Activated CD8-positive, alpha-beta memory T cell treated with anti-CD3 and anti-CD28 coated beads for 1 hour (primary cell): ENCODE measurements at places on chromosomes 5 and 9.

GRCh38 chr5:14505310-14506139 is 76.1 kb upstream of the OTULINL start:
- DNase-seq, result no peak

DNA sequence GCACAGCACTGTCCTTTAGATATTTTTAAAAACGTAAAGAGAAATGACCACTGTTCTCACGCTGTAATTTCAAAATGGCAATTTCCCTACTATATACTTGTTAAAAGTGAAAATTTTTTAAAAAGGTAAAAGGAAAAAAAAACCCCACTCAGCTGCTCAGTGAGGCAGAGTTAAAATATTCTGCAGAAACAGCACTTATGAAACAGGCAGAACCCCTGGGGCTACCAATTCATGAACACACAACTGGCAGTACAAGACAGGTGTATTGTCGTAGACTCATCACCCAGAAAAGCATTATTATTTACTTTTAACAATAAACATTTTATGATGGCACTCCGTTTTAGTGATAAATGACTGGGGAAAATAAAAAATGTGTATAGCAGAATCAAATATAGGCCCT is 1.5 kb upstream of the RASGRF2 start:
- DNase-seq, result no peak

DNA sequence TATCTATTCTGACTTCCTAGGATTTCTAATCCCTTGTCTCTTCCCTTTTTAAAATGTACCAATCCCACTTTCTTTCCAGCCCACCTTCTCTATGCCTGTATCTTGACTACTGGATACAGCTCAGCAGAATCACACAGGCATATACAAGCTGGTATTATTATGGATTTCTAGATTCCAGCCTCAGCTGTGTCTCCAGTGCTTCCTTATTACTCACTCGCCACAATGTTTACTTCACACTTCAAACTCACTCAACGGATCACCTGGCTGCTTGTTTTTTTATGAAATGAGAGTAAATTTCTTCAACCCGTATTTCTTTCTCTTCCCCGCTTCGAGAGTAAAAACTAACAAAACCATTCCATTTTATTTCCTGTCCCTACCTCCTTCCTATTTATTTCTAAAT is 38.8 kb downstream of the CWC27 start:
- no peak for DNase-seq

DNA sequence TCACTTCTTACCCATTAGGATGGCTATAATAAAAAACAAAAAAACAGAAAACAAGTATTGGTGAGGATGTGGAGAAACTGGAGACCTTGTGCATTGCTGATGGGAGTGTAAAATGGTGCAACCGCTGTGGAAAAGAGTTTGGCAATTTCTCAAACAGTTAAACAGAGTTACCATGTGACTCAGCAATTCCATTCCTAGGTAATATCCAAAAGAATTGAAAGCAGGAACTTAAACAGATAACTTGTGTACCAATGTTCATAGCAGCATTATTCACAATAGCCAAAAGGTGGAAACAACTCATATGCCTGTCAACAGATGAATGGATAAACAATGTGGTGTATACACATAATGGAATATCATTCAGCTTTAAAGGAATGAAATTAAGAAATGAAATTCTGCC is 28.9 kb downstream of the DCP2 start:
- DNase-seq, result no peak

DNA sequence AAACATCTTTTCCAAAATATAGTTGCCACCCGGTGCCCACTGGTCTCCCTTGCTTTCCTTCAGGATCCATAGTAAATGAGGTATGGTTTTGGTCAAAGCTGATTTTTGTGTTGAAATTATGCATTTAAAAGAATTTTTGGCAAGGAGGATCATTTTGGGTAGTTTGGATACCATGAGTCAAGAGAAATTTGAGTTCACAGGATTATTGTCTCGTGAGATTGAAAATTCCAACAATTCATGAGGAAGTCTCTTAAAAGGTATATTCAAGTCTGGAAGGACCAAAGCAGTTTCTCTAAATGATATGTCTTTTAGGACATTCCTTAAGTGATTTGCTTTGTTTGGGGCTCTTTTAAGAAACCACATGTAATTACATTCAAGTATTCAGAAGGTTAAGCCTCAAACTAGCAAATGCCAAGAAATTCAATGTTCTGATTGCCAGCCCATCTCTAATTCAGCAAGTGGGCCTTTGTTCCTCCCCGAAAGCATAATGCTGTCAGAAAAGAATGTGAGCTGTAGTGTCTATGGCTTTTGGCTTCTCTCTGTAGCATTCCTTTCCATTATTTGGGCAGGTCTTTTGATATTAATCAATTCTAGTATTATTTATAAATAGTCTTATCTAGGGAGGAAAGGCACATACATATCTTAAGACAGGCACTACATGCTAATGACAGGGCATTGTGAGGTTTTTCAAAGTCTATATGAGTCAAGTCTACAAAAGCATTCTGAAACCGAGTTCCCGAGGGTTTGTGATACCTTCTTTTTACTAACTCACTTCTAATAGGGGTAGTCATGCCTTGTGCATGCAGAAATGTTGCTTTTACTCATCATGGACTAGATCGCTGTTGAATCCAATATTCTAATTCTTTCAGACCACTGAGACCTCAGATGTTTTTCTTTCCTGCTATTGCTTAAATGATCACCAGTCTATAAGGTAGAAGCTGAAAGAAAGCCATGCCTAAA is 453.9 kb downstream of the ENC1 start:
- no peak for DNase-seq

GRCh38 chr9:80157561-80157983 is 585.8 kb downstream of the TLE4 start:
- no peak for DNase-seq

DNA sequence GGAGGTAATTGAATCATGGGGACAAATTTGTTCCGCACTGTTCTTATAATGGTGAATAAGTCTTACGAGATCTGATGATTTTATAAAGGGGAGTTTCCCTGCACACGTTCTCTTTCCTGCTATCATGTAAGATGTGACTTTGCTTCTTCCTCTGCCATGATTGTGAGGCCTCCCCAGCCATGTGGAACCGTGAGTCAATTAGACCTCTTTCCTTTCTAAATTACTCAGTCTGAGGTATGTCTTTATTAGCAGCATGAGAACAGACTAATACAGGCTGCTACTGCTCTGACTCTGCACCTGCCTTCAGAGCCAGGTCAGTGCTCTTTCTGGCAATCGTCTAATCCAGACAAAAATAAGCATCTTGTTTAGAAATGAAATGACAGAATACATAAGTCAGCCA is 479.2 kb upstream of the TUSC1 start:
- no peak for DNase-seq

- DNase-seq, result no peak
Observed at GRCh38 chr9:137506274-137506673, 43.9 kb downstream of the PNPLA7 start.

DNA sequence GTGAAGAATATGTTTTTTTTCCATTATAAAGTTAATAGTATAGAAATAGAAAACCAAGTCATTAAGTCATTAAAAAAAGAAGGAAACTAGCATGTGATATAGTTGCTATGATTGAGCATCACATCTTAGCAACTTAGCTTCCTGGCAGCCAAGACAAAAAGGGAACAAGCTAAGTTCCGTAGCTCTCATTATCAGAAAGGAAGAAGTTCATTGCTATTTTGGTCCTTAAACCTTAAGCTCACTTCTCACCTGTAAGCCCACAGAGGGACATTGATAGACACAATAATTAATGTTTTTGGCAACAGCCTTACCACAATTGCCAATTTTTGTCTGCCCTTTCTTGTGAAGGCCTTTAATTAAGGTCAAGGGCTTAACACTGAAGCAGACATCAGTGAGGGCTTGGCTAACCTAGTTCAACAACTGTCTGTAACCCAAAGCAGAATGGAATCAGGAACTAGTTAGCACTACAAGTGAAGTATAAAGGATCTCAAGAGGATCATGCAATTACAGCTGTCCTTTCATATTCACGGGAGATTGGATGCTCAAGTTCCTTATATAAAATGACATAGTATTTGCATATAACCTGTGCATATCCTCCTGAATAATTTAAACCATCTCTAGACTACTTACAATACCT is 24.0 kb upstream of the KLF4 start:
- no peak for DNase-seq

GRCh38 chr5:139494832-139495231 is 12.3 kb upstream of the STING1 start:
- no peak for DNase-seq

DNA sequence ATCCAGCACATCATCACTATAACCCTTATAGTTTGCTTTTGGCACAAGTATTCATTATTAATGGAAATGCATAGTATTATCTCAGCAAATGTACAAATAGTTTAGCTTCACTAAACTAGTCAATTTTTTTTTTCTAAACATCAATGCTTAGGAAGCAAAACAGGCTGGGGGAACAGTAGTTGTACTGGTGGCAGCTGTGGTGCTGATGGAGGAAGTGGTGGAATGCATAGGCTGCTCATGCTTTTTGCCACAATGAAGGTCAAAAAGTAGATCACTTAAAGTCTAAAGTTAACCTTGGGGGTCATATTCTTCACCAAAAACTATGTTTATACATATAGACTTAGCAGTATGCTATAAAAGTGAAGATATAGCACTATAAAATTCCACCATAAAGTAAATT is 36.3 kb upstream of the CDKN2B start:
- no peak for DNase-seq

DNA sequence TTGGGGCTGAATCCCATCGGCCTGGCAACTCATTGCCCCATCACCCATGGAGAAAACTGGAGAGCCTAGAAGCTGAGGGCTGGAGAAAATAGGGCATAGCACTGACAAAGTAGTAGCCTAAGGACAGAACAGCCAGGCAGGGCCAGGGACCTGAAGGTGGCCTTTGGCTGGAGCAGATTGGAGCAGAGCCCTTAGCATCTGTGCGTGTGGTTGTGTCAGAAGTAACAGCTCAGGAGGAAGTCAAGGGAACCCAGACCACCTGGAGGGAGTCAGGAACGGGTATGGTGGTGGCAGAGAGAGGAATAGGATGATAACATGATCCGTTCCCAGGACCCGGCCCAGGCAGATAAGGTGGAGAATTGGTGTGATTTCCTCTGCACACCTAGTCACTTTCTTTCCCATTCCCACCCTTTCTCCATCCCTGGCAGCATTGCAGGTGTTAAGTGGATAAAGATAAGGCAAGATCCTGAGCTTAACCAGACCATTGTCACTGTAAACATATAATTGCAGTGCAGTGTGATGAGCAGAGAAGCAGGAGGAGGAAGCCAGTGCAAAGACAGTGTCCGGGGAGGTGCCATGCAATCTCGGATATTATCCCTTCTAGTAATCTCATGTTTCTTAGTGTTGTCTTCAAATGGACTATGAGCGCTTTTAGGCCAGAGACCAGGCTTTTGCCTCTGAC is 67.0 kb downstream of the NDFIP1 start:
- no peak for DNase-seq

GRCh38 chr5:68994645-68995044 is 99.2 kb upstream of the SLC30A5 start:
- no peak for DNase-seq

GRCh38 chr5:52359261-52359660 is 428.5 kb upstream of the ITGA1 start:
- no peak for DNase-seq

DNA sequence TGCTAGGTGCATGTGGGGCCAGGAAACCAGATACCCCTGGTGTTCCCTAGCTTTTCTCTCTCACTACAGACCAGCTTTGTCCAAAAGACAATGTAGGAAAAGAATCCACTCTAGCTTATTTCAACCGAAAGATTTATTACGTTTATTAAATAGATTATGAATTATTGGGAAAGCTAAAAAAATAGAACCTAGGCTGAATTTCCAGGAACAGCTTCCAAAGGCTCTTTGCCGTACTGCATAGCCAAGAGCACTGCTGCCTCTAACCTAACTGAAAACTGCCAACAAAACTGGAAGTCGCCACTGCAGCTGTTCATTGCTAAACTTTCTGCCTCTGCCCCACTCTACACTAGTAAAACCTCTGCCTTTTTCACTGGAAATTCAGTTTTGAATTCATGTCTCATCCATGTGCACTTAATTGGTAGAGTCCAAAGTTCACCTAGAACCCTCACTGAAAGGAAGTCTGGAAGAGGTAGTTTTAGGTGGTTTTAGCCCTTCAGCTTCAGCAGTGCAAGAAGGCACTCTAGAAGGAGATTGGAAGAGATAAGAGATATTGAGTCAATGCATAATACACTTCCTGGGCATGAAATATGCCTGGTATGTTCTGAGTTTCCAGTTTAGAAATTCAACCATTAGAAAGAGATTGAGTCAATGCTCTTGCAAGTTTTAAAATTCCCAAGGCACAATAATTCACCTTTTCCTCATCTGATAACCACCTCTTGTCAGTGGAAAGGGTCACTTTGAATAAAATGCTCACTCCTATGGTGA is 927.9 kb downstream of the MAT2B start:
- no peak for DNase-seq

DNA sequence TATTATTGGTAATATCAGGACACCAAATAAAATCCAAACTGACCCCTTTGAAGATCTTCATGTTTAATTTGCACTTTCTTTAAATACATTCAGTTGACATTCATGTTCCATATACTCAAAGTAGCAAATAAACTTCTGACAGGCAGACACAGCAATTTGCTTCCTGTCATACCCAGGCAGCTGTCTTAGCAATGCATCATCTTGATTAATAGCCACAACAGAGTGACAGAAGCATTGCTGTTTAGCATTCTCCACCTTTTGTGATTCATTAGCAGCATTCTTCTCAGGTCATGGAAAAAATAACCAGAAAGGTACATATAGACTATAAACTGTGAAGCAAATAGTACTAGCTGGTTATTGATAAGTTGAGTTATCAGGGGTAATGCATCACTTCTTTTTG is 366.8 kb downstream of the CYLC2 start:
- no peak for DNase-seq

DNA sequence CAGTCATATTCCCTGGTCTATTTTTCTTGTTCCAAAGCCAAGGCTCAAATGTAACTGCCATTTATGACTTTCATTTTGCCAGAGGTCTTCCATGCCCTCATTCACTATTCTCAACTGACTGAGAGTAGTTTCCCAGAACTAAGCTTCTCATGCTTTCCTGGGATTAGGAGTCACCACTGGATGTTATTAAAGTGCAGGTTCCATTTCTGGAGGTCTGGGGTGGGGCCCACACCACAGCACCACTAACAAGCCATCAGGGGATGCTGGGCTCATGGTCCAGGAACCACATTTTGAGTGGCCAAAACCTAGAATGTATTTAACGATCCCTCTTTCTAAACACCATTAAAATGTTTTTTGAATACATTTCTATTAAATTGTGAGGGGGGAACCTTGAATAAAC is 677.6 kb downstream of the SEMA5A start:
- DNase-seq, result no peak

GRCh38 chr5:54745599-54745998 is 228.0 kb downstream of the SNX18 start:
- DNase-seq, result no peak
